ENCODE measurements at places on chromosomes 16 and 17.
A peak's percentile ranks its signal among the peaks of the same experiment; 100 is the strongest.

DNA sequence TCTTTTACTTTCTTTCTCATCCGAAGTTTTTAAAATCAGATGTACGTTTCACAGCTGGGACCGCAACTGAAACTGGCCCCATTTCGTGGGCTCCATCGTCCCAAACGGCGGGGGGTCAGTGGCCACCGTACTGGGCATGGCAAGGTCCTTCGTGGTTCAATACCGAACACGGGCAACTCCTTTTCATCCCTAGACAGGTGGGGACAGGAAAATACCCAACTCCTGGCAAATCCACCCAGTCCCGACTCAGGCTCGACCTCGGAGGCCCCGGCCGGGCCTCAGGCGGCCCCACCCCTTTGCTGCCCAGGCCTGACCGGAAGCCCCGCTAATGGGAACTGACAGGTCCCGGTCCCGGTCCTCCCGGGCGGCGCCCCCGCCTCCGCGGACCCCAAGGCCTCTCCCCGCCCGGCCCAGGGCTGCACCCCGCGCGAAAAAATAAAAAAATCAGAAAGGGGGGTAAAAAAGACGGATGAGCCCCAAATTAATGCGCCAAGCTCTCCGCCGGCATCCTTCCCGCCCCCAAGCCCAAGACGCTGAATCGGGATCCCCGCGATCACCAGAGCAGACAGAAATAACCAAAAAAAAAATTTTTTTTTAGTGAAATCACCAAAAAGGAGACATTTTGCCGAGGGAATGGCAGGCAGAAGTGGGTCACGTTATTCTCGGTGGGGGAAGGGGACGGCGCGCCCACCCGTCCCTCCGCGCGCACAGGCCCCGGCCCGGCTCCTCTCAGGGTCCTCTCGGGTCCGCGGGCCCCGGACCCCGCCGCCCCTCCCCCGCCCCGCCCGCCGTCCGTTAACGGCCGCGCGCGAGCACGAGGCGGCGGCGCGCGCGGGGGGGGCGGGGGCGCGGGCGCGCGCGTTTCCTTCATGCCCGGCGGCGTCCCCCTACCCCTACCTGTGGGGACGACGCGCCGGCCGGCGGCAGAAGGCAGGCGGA lies 562 bp downstream of the ZC3H7A start:
- DNase-seq: no peak

GRCh38 chr17:58570758-58571157 lies 56.3 kb upstream of the MTMR4 start:
- no peak for DNase-seq

DNA sequence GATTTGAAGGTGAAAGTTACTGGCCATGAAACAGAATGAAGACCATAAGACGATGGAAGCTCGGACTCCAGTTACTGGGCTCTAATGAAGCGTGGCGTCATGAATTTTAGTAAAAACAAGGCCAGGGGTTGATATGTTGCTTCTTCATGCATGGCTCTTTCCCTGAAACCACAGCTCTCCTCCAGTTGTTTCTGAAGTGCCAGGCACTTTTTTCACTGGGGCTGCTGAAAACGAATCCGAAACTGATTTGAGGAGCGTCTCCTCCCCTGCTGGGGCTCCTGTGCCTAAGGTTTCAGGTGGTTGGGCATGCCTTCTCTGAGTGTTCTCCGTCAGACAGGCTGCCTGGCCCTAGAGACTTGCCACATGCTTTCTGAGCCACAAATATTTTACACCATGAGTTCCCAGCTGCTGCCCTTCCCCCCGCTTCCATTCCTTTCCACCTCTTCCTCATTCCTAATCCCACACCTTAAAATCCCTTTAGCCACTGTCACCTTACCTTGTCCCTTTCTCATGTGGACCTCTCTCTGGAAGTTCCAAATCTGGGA lies 3.7 kb upstream of the MYL4 start:
- DNase-seq: peak; percentile 56

DNA sequence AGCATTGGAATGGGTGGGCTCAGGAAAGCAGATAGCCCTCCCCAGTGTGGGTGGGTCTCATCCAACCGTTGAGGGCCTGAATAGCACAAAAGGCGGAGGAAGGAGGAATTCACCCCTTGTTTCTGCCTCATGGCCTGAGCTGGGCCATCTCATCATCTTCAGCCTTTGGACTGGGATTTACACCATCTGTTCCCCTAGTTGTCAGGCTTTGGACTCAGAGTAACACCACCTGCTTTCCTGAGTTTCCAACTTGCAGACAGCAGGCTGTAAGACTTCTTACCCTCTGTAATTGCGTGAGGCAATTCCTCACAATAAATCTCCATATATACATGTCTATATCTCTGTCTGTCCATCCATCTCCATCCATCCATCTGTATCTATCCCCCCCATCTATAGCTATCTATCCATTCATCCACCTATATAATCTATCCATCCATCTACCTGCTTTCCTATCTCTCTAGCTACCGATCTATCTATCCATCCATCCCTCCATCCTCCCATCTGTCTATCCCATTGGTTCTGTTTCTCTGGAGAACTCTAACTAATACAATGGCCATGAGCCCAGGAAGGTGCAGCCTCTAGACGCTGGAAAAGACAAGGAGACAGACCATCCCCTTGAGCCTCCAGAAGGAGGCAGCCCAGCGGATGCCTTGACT lies 21.3 kb downstream of the DNAH17 start:
- DNase-seq: no peak

- no peak for DNase-seq
Measured at GRCh38 chr16:57774705-57775285, 27.5 kb downstream of the KIFC3 start.

- DNase-seq: no peak
Measured at GRCh38 chr17:82745524-82745923, 6.3 kb upstream of the TBCD start.

DNA sequence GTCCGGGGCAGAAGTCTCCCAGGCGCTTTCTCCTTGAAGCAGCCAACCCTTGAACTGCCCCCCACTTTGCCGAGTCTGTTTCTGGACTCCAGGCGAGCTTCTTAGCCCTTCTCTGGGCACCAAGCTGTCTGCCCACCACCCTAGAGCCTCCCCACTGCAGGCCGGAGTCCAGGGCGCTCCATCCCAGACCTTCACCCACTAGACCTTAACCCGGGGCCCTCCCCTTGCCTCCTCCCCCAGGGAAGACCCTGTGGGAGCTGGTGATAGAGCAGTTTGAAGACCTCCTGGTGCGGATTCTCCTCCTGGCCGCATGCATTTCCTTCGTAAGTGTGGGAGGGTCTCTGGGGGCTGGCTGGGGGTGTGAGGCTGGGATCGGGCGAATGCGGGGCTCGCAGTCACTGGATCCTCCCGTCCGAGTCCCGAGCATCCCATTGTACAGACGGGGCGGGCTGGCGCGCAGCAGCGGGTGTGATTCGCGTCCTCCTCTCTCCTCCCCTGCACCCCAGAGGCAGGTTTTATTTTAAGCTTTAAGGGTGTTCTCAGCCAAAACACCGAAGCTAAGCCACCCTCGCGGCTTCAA lies 1.1 kb downstream of the ATP2A1 start:
- DNase-seq: no peak

- no peak for DNase-seq
Measured at GRCh38 chr17:1179112-1179817, 516 bp downstream of the ABR start.

GRCh38 chr17:37488009-37488604 lies 1.6 kb upstream of the DUSP14 start:
- DNase-seq: no peak

GRCh38 chr17:66684261-66684660 lies 150.7 kb upstream of the CACNG5 start:
- DNase-seq: no peak

DNA sequence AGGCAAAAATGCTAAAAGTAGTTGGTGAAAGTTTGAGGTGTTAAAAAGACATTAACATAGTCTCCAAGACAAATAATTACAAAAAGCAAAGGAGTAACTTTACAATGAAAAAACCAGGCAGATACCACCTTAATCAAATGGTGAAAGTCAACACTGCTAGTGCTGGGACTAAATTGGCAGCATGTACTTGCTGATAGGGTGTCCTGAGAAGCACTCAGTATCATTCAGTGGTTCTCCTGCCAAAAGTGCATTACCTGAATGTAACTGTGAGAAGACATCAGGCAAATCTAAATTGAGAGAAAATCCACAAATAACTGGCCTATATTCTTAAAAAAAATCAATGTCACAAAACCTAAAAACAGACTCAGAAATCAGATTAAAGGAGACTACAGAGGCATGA lies 8.0 kb downstream of the KIAA0753 start:
- no peak for DNase-seq

DNA sequence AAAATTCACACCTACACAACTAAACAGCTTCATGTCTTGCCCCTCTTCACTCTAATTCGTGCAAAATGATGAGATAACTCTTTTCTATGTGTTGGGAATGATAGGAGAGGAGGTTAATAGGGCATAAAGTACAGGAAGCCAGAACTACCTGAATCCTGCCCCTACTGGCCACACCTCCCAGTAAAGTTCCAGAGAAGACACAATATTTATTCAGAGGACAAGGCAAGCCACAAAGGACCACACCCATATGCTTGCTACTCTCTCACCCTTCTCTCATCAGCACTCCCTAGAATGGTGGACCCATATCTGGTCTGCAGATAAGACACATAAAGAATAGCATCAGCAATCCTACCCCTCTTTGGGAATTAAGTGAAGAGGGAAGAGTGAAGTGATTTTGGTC lies 74.6 kb downstream of the ZNF18 start:
- DNase-seq: no peak

- peak; percentile 59 for DNase-seq
Measured at GRCh38 chr17:8935191-8935590, 30.3 kb downstream of the PIK3R5 start.

DNA sequence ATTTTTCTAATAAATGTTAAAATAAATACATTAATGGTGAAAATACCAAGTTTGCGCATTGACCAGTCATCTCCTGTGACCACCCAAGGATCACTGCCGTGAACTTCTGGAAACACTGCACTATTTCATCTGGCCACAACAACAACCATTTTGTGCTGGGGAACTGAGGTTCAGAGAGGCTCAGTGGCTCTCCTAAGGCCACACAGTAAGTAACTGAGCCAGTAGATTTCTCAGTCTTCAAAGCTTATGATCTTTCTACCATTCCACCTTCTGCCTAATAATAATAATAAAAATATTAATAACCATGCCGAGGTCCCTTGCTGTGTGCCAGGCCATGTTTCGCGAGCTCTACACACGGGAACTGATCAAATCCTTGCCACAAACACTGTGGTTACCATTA lies 182.0 kb downstream of the IRF8 start:
- DNase-seq: no peak

DNA sequence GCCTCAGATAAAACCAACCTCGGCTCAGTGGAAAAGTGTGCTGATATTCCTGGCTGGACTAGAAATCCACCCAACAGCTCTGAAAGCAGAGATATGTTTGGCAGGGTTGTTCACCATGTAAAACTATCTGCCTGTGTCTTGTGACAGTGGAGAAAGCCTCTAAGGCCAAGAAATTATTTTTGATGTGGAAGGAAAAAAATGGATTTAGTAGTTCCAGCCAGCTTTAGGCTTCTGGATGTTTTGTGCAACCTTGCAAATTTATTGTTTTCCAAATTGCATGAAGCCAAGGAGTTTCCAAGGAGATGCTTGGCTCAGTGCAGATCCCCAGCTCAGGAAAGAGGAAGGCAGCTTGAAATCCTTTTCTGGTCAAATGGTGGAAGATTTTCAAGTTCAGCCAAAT lies 31.6 kb downstream of the TEKT5 start:
- no peak for DNase-seq

- no peak for DNase-seq
Measured at GRCh38 chr16:50550035-50550434, 1.8 kb downstream of the NKD1 start.

- DNase-seq: no peak
Measured at GRCh38 chr16:49775581-49775980, 80.3 kb downstream of the ZNF423 start.

DNA sequence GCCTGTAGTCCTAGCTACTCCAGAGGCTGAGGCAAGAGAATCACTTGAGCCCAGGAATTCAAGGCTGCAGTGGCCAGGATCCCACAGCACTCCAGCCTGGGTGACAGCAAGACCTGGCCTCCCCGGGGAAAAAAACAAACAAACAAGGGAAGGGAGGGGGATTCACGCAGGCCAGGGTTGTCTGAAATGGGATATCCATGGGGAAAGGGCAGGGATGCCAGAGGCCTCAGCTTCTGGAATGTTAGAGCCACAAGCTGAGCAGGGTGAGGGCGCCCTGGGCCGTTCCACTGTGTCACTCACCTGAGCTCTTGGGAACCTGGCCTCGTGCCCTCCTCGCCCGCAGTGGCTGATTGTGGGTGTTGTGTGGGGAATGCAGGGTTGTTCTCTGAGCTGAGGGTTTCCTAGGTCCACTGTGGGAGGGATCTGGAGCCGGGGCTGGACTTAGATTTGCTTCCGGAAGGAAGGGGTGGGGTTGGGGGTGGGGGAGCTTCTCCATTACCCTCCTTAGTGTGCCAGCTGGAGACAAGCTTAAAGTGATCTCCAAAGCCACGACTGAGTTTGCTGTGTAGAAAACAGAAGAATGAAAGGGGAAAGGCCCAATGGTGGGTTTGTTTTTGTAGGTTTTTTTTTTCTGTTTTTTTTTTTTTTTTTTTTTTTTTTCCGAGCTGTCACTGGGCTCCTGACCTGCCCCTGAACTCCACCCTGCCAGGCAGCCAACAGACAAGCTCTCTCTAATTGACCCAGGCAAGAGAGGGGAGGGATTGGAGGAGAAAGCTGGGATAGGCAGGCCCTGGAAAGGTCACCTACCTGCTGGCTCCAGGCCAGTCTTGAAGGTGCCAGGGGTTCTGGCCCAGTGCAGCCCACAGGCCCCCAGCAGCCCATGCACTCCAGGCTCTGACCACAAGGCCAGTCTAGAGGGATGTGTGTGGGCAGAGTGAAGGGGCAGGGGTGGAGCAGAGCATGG lies at the start of gene SULT1A1:
Gene SULT1A1 (minus strand): TSS at position 414 of the 964 bp plus-strand sequence. CDS start 1,189 bp downstream, outside the sequence.
- no peak for DNase-seq

DNA sequence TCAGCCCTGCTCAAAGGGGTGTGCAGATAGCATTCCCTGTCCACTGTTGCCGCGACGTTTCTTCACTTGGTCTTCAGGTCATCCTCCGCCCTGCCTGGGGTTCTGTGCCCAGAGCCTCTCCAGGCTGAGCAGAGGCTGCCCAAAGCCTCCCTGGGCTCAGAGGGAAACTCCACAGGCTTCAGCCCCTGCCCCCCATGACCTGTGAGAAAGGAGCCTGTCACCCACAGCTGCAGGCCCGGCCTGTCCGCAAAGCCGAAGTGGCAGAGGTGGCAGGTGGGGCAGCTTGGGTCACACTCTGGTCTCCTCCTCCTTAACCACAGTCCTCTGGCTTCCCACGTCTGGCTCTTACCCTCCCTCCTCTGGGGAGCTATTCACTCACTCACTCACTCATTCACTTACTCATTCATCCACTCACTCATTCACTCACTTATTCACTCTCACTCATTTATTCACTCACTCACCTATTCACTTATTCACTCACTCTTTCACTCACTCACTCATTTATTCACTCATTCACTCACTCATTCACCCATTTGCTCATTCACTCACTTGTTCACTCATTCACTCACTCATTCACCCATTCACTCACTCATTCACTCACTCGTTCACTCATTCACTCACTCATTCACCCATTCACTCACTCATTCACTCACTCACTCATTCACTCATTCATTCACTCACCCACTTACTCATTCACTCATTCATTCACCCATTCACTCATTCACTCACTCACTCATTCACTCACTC lies 7.1 kb upstream of the CPSF4L start:
- no peak for DNase-seq

Data from activated T-cell treated with anti-CD3 and anti-CD28 coated beads for 24 hours (primary cell).